Mesendoderm (in vitro differentiated cells): ENCODE measurements at places on chromosomes 2 and 18.

- H3K27me3 ChIP-seq: no peaks in the 10 kb centered on the region
- no peak for DNase-seq
- no peak overlapping the region for H3K27ac ChIP-seq
- no peak overlapping the region for H3K4me3 ChIP-seq
- H3K36me3 ChIP-seq: no peaks in the 10 kb centered on the region
Measured at GRCh38 chr2:232395586-232395985, 11.1 kb upstream of the ALPG start.

GRCh38 chr2:33034784-33035183 is 88.0 kb downstream of the LTBP1 start:
- DNase-seq: no peak
- no peak overlapping the region for H3K4me3 ChIP-seq
- no peaks in the 10 kb centered on the region for H3K27me3 ChIP-seq
- H3K27ac ChIP-seq: no peak overlapping the region
- H3K36me3 ChIP-seq: no peaks in the 10 kb centered on the region

- no peaks in the 10 kb centered on the region for H3K27me3 ChIP-seq
- DNase-seq: no peak
- H3K27ac ChIP-seq: no peak overlapping the region
Measured at GRCh38 chr2:19736191-19736831, 165.5 kb downstream of the TTC32 start.

GRCh38 chr18:10560452-10561045 is 34.7 kb downstream of the NAPG start:
- H3K36me3 ChIP-seq: peaks cover 2% of the 10 kb centered on the region
- H3K4me1 ChIP-seq: no peaks in the 10 kb centered on the region
- no peak overlapping the region for H3K4me3 ChIP-seq
- no peaks in the 10 kb centered on the region for H3K27me3 ChIP-seq
- DNase-seq: peak; percentile 86

- no peak overlapping the region for H3K4me3 ChIP-seq
- no peak for DNase-seq
- H3K27me3 ChIP-seq: no peaks in the 10 kb centered on the region
- no peaks in the 10 kb centered on the region for H3K4me1 ChIP-seq
Measured at GRCh38 chr2:95054016-95054415, 28.5 kb downstream of the MAL start.

GRCh38 chr2:111157798-111158197 is 37.1 kb downstream of the BCL2L11 start:
- no peak overlapping the region for H3K27ac ChIP-seq
- H3K36me3 ChIP-seq: no peaks in the 10 kb centered on the region
- DNase-seq: peak; percentile 25
- no peak overlapping the region for H3K4me3 ChIP-seq
- no peaks in the 10 kb centered on the region for H3K27me3 ChIP-seq
- no peaks in the 10 kb centered on the region for H3K4me1 ChIP-seq

GRCh38 chr2:239380831-239381708 is 19.8 kb downstream of the HDAC4 start:
- peaks cover 3% of the 10 kb centered on the region for H3K4me1 ChIP-seq
- H3K27me3 ChIP-seq: no peaks in the 10 kb centered on the region
- H3K27ac ChIP-seq: no peak overlapping the region
- no peak for DNase-seq
- no peak overlapping the region for H3K4me3 ChIP-seq

DNA sequence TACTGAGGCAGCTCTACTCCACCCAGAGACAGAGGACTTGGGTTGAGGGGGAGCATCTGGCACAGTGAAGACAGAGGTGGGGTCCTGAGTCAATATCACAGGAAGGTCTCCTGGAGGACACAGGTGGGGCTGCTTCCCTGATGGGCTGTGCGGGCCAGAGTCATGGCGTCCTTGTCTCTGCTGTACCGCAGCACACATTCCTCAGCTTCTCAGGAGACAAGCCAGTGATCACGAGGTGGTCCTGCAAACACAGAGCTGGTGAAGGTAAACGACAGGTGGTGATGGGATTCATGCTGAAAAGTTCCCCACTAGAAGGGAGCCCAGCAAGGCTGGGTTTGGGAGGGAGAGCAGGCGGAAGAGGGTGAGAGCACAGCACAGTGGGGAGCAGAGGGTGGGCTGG is 9.7 kb downstream of the TCF23 start:
- no peaks in the 10 kb centered on the region for H3K4me1 ChIP-seq
- no peak overlapping the region for H3K4me3 ChIP-seq
- no peak for DNase-seq
- H3K36me3 ChIP-seq: no peaks in the 10 kb centered on the region

DNA sequence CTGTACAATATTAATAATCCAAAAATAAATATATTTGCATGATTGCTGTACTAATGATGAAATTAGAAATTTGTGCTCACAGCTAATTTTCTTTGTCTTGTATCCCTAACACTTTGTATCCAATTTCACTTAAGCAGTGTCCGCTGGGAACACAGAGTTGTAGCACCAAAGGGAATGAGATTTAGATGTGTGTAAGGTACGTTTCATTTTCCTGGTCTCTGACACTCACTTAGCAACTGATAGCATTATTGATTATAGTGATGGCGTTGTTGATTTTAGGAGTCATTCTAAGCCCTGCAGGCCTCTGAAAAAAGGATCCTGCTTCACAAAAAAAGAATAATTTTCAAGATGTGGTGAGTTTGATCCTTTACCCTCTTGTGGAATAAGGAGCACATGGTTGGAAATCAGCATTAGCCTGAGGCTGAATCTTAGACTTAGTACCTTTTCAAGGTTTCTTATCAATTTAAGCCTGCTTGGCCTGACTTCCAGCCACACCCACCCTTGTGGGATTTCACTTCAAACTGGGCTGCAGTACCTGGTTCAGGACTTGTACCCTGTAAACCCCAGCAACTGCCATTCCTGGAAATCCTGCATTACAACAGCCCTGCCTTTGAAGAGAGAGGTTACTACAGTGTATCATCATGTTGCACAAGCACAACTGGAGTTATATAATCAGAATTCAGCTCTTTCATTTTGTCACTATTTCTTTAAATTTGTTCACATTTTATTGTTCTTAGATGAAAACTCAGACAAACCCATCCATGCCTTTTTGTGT is 116.2 kb downstream of the RND3 start:
- H3K4me1 ChIP-seq: no peaks in the 10 kb centered on the region
- H3K4me3 ChIP-seq: no peak overlapping the region
- no peaks in the 10 kb centered on the region for H3K27me3 ChIP-seq
- peak; percentile 61 for DNase-seq

GRCh38 chr2:12604341-12604740 is 112.4 kb upstream of the TRIB2 start:
- H3K36me3 ChIP-seq: no peaks in the 10 kb centered on the region
- DNase-seq: no peak

- H3K27ac ChIP-seq: no peak overlapping the region
- no peaks in the 10 kb centered on the region for H3K27me3 ChIP-seq
- DNase-seq: no peak
- H3K4me3 ChIP-seq: no peak overlapping the region
Measured at GRCh38 chr2:112688086-112688880, 32.5 kb upstream of the NT5DC4 start.
